Activated B cell treated with CpG ODN at 0.5 μM for 24 hours (primary cell): ENCODE measurements at places on chromosomes 16 and 17.

DNA sequence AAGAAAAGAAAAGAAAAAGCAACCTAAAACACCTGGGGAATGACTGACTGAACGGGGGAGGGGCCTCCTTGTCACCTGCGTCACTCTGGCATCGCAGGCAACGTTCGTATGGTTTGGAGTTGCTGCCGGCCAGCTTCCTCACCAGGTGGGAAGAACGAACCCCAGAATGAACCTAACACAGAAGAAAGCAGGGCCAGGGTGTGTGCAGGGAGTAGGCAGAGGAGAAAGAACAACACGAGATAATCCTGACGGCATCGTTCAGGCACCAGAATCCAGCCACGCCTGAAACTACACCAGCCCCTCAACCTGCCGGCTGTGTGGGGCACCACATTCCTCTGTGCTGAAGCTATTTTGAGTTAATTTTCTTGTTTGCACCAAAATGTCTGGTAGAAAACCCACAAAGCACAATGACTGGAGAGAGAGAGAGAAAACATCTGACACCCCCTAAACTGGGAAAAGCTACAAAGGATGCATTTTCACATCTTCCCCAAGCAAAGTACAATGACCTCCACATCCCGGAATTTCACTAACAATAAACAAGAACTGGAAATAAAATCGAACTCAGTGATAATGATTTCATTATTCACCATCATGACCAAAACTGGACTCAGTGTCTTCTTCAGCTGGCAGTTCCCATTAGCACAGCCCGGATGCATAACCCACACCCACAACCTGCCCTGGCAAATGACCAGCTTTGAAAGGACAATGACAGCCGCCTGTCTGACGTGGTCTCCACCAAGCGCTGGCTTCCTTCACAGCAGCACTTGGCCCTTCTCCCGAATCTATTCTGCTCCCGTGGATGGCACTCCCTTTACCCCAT lies 23.6 kb downstream of the RAB40B start:
- no peak for DNase-seq

- DNase-seq: no peak
These were observed 669.0 kb upstream of the RBFOX1 start for GRCh38 chr16:6663668-6664067.

DNA sequence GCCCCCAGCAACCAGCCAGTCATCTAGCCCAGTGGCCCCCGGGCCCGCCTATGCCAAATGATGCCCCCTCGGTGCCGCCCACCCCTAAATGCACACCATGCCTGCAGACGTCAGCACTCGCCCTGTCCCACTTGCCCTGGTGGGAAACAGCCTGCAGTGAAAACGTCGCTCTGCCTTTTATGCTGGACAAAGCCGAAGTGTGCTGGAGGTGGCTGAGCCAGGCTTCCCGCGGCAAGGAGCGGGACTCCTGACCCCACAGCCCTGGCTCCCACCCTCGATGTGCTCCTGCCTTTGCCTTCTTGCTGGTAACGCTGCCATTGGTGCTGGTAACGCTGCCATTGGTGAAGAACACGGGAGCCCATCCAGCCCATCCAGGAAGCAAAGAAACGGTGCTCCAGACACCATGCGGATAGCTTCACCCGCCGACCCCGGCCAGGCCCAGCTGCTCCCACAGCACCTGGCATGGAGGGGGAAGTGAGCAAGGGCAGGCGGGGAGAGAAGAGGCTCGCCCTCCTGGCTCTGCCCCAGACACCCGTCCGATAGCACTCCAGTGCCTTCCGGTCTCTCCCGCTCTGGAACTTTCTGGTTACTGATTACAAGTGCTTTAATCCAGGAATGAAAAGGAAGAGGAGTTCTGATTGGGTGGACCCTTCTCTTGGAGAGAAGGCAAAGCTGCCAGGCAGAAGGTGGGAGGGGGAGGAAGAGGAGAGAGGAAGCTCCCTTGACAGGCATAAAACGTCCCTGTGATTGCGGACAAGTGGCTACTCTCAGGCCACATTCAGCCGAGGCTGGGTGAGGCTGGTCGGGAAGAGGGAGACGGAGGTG lies 4.0 kb upstream of the BAIAP2 start:
- DNase-seq: no peak

- no peak for DNase-seq
These were observed 62.4 kb downstream of the VMP1 start for GRCh38 chr17:59769887-59770286.

- DNase-seq: no peak
These were observed 493.9 kb downstream of the WWOX start for GRCh38 chr16:78593352-78593751.

DNA sequence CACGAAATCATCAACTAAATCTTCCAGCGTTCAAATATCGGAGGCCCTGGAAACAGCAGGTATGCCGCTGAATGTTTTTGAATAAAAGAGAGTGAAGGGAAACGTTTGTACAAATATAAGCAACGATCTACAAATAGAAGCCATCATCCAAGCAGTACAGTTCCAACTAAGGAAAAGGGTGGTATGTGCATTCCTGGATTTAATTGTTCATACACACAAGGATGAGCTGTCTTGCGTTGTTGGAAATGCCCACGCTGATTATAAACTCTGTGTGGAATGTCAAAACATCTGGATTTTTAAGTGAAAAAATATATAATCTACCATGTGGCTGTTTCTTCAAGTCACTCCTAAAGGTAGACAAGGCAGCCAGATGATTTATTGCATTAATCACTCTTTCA lies 191.8 kb upstream of the HSBP1 start:
- no peak for DNase-seq

- no peak for DNase-seq
These were observed 128.9 kb upstream of the PMFBP1 start for GRCh38 chr16:72300892-72301291.

GRCh38 chr16:8391257-8391656 lies 199.1 kb downstream of the TMEM114 start:
- DNase-seq: no peak

GRCh38 chr16:75239542-75240122 lies 11.8 kb downstream of the BCAR1 start:
- DNase-seq: no peak

GRCh38 chr16:16095646-16096045 lies 127.6 kb downstream of the ABCC6 start:
- no peak for DNase-seq

- peak; percentile 4 for DNase-seq
These were observed 5.8 kb downstream of the SCGB1C2 start for GRCh38 chr17:142876-143784.

DNA sequence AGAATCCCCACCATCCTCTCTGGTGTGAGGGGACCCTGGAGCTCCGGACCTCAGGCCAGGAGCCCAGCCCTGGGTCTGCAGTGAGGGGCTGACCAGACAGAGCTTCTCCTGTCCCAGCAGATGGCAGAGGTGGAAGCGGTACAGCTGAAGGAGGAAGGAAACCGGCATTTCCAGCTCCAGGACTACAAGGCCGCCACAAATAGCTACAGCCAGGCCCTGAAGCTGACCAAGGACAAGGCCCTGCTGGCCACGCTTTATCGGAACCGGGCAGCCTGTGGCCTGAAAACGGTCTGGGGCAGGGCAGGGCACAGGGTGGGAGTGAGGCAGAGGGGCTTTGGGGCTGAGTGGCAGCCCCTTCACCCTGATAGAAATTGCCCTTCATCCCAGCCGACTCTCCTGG lies 527 bp downstream of the UNC45B start:
- DNase-seq: no peak

- DNase-seq: no peak
These were observed 34.1 kb upstream of the ABCA6 start for GRCh38 chr17:69175625-69176456.

GRCh38 chr16:85134076-85134788 lies 22.0 kb upstream of the CIBAR2 start:
- DNase-seq: no peak

DNA sequence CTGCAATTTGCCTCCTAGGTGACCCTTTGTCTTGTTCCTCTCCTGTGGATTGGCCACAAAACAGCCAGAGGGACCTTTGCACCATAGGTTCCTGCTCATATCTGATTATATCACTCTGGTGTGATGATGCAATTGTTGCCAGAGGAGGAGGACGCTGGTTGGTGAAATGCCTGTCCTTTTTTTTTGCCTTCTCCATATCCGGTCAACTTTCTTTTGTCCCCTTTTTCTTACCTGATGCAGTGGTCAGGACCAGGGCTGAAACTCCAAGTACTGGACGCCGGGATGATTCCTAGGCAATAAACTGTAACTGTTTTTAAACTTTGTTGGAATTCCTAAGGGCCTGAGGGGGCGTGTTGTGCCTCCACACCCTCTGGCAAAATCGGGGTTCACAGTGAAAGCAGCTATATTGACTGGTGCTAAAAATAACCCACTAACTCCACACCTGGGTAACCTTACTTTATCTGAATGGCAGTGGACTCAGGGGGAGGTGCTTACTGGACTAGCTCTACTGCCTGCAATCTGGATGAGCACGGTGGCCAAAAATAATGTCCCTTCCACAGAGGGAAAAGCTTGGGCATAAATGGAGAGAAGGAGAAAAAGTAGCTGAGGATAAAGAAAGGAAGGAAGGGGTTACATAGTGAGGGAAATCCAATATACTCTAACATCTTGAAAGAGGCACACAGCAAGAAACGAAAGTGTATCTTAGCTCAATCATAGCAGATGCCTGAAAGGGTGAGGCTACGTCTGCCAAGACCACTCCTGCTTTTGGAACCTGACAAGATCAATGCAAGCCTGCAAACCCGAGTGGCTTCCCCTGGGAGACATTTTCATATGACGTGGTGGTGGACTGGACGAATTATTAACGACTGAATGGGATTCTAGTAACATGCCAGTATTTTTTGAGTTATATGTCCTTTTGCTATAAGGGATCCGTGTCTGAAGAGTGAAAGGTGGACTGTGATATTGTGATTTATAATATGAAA lies 28.4 kb upstream of the ZNF423 start:
- no peak for DNase-seq

GRCh38 chr16:74562117-74562516 lies 44.8 kb downstream of the GLG1 start:
- no peak for DNase-seq

- DNase-seq: no peak
These were observed 16.6 kb downstream of the TMEM204 start for GRCh38 chr16:1550069-1550468.

DNA sequence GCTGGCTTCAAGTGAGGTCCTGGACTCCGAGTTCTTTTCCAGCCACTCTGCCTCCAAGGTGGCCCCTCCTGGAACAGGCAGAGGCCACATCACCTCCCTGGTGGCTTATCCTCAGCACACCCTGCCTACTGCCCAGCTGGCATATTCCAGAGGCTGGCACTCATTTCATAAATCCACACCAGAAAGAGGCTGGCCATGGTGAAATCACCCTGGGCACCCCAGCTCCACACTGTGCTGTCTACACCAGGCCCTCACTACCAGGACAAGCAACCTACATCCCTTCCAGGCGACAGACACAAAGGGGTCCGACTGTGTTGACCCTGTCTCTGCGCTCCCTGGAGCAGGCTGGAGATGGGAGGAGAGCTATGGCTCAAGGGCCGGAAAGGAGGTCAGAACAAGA lies 100.2 kb downstream of the C16orf78 start:
- no peak for DNase-seq

DNA sequence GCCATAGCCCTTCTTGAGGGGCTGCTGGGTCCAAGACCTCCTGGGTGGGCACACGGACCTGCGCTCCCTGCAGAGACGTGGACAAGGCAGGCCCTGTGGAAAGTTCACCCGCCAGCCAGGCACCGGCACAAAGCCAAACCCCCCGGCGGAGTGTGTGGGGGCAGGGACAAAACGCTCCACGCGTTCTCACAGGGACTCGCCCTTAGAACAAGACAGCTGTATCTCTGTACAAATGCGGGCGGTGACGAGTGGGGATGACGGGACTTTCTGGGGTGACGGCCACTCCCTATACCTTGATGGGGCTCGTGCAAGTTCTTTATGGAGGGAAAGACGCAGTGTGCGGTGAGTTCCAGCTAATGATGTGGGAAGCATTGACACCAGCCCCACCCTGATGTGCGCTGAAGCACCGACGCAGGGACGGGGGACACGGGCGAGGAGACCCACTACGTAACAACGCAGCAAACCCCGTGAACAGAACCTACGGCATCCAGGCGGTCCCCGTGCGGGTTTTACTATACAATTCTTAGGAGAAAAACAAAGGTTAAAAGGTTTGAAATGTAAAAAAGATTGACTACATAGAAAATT lies 49.4 kb downstream of the LMF1 start:
- DNase-seq: no peak

DNA sequence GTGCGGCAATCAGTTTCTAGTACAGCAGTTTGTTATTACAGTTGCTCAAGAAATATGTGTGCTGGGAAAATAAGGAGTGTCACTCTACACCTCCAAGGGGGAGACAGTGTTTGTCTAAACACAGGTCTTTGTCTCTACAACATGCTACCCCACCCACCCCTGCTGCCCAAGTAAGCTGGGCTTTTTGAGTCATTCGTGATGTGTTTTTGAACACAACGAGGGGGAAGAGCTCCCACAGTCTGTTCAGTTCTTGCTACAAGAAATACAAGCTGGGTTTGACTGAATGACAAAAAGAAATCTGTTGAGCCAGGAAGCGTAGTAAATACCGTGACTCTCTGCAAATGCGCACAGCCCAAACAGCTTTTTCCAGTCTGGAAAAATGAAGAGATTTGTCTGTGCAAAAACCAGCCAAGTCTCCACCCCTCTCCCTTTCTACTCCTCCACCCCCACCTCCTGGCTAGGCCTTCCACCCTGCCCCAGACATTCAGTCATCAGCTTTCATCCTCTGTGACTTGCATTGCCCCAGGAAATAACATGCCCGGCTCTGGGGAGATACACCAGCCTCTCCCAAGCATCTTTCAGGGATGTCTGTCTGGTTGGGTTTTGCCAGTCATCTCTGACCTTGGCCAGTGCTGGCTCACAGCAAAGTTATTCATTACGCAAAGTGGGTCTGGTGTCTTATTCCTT lies 25.7 kb downstream of the CHD9 start:
- no peak for DNase-seq

- DNase-seq: no peak
These were observed 66.5 kb downstream of the IGF2BP1 start for GRCh38 chr17:49063652-49064051.

- no peak for DNase-seq
These were observed 54.4 kb downstream of the PITPNC1 start for GRCh38 chr17:67431249-67432015.

GRCh38 chr17:29057361-29057760 lies 14.4 kb downstream of the PIPOX start:
- DNase-seq: no peak

DNA sequence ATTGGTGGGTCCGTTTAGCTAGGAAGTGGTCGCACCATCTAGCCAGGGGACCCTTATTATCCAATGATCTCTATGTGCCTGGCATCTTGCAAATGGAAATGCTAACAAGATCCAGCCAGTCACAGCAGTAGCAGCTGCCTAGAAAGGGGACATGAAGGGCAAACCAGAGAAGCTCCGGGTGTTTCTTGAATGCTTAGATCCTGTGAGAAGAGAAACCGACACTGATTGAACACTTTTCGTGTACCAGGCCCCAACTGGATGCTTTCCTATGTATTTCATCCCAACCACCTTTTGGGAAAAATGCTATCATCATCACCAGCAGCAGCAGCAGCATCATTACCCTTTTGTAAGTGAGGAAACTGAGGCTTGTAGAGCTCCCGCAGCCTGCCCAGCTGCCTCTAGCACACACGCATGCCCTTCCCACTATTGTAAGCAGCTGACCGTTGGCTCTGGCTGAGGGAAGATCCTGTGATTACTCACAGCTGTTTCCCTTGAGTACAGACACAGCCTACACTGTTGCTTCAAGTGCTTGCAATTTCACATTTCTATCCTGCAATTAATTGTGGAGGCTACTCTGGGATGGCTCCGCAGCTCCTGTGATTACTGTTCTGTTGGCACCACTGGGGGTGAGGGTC lies 180.7 kb upstream of the CACNG5 start:
- DNase-seq: no peak

GRCh38 chr17:73650140-73650539 lies 5.9 kb upstream of the SDK2 start:
- no peak for DNase-seq
